ENCODE measurements at places on chromosomes 7 and 10.

DNA sequence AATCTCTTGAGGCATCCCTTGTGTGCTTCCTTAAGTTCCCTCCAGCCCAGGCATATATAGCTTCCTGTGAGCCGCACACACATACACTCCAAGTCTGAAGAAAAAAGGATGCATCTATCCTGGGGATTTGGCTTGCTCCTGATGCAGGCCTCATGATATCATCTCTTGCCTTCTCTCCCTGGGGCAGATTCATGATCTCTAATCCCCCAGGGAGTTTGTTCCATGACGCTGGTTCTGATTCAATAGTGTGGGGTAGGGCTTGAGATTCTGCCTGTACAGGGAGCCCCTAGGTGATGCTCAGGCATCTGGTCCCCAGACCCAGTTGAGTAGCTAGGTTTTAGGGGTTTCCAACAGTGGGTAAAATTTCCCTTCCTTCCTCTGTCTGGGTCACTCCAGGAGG lies 1.5 kb downstream of the PON1 start:
- no peak for DNase-seq

DNA sequence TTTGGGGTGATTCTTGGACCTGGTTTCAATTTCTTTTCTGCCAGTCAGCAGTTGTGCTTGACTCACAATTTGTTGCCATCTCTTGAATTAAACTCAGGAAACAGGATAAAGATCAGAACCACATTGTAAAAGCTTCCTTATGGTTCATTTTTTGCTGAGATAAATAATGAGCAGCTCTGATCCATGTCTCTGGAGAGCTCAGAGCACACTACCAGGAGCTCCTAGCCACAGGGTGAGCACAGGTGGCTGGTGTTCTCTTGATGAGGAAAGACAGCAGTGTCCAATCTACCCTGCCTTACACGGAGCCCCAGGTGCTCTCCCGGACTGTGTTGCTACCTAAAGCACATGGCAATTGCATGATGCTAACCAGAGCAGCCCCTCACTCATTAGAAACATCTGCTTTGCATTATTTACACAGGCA lies 17.2 kb upstream of the FAM170B start:
- no peak for DNase-seq

DNA sequence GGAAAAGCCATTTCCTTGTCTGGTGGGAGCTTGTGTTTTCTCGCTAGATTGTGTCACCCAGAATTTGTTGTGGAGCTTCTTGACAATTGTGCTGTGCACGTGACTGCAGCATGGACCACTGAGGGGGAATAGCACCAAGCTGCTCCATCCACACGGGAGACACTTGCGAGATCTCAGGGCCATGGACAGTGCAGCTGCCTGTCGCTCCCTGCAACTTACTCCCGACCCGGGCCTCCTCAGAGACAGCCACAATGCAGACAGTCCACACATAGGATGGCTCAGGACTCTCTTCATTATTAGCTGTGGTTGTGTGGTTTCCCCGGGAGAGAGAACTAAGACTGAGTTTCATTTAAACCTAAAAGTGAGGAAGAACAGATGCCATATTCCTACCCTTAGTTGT lies 673.2 kb upstream of the GALNT17 start:
- no peak for DNase-seq

DNA sequence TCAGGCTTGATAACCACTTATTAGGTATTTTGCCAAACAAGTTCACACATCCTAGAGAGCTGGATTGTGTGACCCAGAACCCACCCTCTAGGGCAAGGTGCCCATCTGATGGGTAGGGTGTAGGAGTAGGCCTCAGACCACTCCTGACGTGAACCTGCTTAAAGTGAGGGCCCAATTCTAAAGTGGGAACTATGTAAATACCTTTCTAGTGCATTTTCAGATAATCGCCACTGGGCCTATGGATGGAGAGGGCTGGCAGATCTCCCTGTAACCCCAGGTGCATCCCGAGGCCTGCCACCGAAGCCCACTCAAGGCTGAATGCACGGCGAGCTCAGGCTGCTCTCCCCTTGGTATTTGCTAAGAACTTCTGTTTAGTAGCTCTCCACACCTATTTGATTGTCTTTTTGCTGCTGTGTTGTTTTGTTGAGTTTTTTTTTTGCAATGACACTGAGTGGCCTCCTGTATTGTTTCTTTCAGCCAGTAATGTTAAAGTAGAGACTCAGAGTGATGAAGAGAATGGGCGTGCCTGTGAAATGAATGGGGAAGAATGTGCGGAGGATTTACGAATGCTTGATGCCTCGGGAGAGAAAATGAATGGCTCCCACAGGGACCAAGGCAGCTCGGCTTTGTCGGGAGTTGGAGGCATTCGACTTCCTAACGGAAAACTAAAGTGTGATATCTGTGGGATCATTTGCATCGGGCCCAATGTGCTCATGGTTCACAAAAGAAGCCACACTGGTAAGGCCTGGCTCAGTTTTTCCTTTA lies 71.7 kb downstream of the IKZF1 start:
- DNase-seq: no peak

DNA sequence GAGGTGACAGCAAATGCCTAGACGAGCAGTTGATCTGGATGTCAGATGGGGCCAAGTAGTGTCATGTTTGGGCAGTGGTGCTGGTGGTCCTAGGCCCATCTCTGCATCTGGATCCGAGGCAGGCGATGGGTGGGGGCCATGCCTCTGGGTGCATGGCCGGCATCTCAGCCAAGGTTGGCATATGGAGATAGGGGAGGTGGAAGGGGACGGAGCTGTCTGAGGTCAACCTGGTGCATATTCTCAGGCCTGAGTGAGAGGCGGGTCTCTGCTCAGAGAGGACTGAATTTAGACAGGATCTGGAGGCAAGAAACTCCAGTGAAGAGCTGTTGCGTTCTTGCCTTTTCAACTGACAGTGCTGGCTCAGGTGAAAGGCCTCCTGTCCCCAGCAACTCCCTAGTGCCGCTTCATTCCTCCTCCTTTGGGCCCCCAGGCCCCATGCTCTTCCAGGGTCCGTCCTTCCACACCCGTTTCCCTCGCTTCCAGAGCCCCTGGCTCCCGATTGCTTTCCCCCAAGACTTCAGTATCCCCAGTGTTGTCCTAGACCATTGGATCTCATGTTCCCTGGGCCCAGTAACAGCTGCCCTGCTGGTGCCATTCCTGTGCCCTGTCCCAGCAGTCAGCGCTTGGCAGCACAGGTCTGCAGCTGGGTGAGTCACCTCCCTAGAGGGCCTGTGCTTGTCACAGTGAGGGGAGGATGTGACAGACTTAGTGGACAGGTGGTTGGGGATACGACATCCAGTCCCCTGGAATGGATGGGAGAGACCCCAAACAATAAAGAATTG lies 32.6 kb downstream of the GBX1 start:
- no peak for DNase-seq

GRCh38 chr10:1360558-1361164 lies 304.5 kb downstream of the WDR37 start:
- DNase-seq: no peak

- DNase-seq: no peak
Observed at GRCh38 chr10:51158832-51159231, 84.5 kb downstream of the PRKG1 start.

GRCh38 chr10:25047591-25048301 lies 31.3 kb downstream of the THNSL1 start:
- peak; percentile 71 for DNase-seq

DNA sequence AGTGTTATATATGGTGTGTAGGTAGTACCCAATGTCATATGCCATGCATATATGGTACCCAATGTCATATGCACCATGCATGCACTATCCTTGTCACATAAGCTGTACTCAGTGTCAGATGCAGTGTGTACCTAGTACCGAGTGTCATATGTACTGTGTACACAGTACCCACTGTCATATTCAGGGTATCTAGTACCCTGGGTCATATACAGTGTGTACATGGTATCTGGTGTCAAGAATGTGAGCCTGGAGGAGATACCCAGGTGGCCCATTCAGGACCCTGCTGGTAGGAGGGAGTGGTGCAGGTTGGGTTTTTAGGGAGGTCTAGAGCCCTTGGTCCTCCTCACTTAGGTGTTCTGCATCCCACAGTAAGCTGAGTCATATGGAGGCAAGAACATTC lies 1.8 kb downstream of the ZMYND11 start:
- DNase-seq: peak; percentile 62

DNA sequence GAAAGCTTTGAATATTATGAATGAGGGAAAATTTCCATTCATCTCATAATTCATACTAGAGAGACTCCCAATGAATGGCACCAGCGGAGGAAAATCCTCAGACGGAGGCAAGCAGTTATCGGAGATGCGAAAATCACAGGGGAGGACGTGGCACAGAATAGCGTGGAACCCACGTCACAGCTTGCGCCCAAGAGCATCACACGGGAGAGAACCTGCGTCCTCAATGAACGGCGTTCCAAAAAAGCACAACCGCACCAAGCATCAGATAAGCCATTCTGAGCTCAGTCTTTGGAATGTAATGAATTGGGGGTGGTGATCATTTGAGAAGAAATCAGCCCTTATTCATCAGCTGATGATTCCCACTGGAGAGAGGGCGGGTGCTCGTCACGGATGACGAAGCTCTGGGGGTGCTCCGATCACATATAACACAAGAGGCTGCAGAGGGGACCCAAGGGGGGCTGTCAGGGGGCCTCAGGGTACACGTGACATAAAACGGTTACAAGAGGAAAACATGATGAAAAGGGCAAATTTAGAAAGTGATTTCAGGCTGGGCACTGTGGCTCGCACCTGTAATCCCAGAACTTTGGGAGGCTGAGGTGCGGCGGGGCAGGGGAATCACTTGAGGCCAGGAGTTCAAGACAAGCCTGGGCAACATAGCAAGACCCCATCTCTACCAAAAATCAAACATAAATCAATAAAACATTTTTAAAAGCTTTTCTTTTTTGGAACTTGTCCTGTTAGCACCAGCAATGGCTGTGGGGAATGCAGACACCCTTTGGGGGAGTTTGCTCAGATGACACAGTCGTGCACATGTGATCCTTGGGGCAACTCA lies 33.8 kb upstream of the FIS1 start:
- DNase-seq: no peak

DNA sequence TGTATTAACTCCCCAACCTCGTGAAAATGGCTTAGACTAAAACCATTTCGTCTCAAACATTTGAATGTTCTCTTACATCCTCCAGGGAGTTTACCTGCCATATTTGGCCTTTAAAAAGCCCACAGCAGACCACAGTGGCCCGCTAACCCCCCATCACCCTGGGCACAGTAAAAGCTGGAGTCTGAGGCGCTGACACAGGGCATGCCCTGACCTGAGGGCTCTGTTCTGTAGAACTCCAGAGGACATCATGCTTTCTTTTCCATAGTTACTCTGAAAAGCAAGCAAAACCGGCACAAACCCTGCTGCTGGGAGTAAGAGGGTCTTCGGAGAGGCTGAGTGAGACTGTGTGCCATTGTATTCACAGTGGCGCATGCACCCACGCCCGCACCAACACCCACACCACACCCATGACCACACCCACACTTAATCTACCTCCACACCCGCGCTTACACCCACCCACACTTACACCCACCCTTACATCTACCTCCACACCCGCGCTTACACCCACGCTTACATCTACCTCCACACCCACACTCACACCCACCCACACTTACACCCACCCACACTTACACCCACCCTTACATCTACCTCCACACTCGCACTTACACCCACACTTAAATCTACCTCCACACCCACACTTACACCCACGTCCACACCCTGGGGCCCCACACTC lies 32.1 kb downstream of the LRRC27 start:
- no peak for DNase-seq

- no peak for DNase-seq
Observed at GRCh38 chr10:107984581-107984980, 820.1 kb upstream of the SORCS1 start.

All from MCF 10A (cell line).